Cerebellar cortex (tissue), 1 donor: ENCODE measurements at places on chromosomes 6 and 20.
A peak's percentile ranks its signal among the peaks of the same experiment; 100 is the strongest.

DNA sequence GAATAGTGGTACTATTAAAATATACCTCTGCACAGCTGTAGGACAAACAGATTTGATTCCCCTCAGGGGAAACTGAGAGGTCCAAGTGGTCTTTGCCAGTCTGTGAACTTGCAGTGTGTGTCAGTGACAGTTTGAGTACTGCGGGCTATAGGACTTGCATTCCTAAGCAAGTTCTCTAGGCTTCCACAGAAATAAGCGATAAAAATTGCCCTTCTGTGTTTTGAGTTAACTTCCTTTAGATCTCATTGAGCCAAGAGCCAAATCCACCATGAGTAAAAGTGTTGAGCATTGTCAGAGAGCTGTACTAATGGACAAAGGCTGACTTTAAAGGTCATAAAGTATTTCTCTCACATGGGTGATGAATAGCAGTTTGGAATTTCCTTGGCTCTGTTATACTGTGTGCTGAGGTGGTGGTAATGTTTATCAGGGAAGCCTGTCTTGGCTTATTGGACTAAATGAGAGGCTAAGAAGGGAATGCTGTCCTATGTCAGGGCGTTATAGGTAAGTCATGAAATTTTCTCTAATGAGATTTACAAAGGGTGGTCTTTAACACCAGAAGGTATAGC is 122.6 kb upstream of the MAP3K7 start:
- DNase-seq: no peak

DNA sequence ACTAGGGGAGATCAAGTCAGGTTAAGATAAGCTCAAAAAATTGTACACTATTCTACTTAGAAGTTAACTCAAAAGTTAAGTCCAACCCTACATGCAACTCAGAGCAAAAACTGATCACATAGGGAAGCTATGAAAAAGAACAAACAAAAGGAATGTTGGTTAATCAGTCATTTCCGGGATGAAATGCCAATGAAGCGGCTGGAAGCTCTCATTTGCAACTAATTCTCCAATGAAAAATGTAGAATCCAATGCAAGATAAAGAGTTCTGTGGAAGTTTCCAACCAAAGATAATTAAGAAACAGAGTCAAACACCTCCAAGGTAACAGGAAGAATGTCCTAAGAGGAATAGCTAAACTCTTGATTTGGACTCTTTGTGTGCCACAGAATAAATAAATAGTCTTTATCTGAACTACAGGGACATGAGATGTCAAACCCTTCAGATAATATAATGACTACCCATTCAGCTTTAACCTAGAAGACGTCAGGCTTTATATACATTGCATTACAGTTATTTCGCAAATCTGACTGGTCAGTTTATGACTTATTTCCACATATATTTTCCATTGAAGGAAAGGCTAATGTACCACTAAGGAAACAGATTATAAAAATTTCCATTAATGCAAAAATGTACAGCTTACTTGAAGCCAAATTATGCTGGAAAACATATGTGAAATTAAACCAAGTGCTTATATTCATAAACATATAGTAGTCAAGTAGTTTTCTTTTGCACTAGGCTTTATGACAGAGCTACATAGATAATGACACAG is 48.0 kb upstream of the DST start:
- no peak for DNase-seq

- DNase-seq: peak; percentile 81
Observed at GRCh38 chr6:156866220-156867015, 89.2 kb downstream of the ARID1B start.

DNA sequence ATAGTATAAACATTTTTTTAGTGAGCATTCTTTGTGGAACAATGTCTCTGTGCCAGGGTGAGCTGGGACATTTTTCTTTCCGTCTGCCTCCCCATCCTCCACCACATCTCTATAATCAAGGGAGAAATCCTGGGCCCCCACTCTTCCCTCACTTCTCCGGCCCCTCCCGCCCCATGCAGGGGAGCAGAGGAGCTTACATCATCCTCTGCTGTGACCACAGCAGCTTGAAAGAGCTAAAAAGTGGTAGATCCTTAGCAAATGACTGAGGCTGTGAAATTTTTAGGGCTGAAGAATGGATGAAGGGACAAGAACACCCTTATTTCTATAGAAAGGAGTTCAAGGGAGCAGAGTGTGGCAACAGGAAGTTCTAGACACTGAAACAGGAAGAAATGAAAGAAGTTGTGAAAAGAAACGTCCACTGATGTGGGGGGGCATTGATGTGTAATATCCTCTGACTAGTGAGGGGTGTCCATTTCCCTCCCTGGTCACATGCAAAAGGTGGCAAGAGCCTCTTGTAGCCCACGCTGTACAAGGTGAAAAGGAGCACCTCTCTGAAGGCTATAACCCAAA is 380.3 kb upstream of the JARID2 start:
- DNase-seq: no peak

- DNase-seq: no peak
Observed at GRCh38 chr6:56742122-56742791, 99.6 kb upstream of the DST start.

DNA sequence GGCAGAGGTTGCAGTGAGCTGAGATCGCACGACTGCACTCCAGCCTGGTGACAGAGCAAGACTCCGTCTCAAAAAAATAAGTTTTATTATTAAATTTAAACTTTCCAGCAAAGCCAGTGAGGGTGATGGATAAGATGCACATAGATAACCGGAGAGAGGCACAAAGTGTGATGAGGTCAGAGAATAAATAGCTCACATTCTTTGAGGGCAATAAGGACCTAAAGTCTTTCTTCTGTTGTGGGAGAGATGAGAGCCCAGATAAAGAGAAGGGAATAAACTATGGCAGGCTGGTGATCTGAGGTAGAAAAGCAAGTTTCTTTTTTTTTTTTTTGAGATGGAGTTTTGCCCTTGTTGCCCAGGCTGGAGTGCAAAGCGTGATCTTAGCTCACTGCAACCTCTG is 20.6 kb upstream of the EZR start:
- no peak for DNase-seq

- no peak for DNase-seq
Observed at GRCh38 chr6:25944688-25945574, 14.4 kb upstream of the SLC17A2 start.

DNA sequence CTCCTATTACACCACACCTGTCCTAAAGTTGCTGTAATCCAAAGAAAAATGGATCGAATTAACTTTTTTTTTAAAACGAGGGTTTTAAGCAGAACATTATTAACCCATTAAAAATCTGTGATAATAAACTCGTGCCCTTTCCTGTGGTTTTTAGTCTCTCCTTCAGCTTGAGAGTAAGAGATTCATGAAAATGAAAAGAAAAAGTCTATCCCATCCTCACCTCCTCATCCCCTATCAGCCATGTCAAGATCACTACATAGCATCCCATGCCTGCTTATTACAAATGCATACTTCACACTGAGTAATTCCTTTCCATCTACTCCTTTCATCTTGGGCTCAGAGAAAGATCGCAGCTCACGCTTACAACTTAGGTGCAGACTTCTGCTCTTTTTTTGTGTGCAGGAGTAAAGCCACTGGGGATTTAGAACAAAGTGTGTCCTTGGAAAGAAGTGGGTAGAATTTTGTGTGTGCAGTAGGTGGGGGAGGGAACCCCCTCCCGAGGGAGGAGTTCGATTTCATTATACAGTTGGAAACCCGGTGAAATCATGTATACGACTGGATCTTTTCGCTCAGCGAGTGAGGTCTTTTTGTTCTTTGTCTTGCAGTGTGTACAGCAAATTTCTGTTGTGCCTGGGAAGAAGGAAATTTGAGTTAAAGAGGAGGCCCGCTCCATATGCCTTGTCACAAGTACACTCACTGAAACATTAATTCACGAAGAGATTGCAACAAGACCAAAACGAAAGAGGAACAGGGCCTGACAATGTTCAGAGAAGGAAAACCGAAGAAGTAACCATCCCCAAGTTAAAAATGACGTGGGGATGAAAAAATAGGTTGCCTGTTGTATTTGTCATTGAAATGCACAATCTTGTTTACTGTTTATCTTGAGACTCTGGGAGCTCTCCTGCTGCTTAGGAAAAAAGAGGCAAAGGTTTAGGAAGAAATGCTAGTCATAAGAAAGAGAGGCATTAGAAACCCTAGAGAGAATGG is 146.5 kb upstream of the ZNF217 start:
- DNase-seq: no peak

GRCh38 chr6:42166444-42167141 is 6.6 kb upstream of the GUCA1A start:
- peak; percentile 77 for DNase-seq

DNA sequence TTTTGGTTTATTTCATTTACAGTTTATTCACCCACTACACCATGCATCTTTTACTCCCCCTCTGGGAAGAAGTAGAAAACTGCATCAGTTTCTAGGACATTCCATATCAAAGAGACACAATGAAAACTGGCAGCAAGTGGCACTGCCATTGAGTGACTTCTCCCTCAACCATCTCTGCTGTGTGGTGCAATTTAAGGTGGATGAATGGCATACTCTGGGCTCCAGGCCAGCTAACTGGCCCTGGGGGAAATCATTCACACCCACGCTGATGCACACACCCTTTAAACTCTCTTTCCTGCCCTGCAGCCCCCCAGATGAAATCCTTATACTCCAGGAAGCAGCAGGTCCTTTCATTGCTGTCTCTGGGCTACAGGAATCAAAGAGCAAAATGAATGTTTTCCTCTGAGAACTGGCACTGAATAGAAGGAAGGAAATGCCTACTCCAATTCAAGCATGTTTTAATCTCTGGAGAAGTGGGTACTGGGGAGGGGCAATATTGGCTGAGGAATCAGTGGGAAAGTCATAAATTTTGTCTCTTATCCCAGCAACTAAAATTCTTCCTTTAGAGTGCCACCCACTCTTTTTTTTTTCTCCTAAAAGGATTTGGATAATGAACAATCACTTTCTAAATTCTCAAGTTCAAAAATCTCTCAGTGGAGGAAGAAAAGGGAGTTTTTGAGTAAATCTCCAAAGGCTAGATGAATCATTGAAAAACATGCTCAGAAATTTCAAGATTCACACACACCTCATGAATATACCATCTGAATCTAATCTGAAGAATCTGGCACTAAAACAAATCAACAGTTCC is 16.9 kb upstream of the RFPL4B start:
- no peak for DNase-seq

DNA sequence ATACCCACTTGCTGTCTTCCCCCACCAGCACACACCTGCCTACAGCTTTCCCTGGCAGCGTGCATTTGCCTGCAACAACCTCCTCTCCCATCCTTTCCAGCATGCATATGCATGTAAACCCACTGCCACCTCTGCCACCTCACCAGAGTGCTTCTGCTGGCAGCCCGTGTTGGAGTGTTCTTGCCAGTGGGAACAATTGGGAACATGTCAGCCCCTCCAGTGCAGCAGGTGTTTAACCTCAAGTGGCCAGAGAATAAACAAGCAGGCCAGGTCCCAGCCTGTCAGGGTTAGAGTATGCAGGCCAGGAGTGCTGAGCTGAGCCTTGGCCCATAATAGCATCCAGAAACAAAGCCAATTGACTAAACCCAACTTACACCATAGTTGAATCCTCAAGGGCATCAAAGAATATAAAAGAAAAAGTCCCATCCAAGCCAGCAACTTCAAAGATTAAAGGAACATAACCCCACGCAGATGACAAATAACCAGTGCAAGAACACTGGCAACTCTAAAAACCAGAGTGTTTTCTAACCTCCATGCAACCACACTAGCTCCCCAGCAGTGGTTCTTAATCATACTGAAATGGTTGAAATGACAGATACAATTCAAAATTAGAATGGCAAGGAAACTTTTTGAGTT is 1212.1 kb upstream of the CITED2 start:
- no peak for DNase-seq

GRCh38 chr6:7707787-7708186 is 18.1 kb upstream of the BMP6 start:
- DNase-seq: no peak

DNA sequence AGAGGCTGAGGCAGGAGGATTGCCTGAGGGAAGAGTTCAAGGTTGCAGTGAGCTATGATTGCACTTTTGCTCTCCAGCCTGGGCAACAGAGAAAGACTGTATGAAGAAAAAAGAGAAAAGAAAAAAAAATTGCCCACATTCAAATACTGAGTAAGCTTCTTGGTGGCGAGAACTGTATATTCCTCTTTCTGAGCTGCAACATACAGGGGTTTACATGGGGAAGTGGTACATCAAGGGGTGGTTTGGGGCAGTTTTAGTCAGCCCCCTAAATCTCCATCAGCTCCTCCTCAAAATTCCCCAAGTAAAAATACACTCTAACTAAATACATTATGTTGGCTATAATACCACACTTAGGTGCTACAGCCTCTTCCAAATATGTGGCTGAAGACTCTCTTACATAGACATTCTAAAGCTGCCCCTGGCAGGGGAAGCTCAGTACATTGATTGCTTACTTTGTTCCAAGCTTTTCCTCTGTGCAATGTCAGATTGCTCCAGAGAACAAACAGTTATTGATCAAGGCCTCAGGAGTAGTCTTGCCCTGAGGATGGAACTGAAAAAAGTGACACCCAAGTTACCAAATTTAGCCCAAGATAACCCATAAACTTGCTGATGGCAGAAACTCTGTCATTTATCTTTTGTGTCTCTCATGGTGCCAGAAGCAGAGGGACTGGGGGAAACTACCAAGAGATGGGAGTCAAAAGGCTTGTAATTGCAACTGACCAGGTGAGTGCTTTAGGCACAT is 107.4 kb upstream of the RIPOR2 start:
- DNase-seq: no peak

DNA sequence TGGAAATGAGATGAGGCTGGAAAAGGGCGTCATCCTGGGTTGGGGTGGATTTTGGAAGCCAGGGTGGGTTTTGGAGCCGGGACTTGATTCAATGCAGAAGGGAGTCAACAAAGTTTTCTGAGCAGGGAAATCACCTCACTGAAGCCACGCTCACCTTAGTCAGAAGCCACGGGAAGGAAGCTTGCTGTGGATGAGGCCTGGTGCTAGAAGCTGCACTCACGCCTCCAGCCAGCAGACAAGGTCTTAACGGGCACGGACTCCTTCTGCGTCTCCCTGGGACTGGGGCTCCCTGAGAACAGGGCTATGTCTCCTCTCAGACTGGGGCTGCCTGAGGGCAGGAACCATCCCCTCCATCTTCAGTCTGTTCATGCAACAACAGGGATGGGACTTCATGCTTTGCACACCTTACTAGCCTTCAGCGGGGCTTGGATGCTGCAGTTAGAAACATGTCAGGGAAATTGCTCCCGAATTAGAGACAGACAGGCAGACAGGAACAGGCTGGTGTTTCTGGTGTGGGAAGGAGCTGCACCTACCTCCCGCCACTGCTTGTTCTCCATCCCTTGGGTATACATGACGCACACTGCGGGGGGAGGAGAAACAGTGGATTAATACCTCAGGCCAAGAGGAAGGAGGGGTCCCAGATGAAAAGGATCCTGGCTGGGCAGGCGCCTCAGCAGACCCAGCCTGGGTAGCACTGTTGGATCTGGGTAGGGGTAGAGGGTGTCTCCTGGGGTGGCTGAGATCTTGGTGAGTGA is 17.5 kb downstream of the CPNE5 start:
- DNase-seq: no peak

- no peak for DNase-seq
Observed at GRCh38 chr6:108080010-108080780, 5.7 kb upstream of the OSTM1 start.

GRCh38 chr6:2441601-2442475 is 196.4 kb upstream of the GMDS start:
- DNase-seq: no peak
